Activated gamma-delta T cell treated with Interleukin-2 at 50 U/mL for 16 hours (primary cell): ENCODE measurements at places on chromosomes 12 and 14.
A peak's percentile ranks its signal among the peaks of the same experiment; 100 is the strongest.

- DNase-seq = no peak
Measured at GRCh38 chr12:105641749-105642148, 311.3 kb downstream of the C12orf75 start.

DNA sequence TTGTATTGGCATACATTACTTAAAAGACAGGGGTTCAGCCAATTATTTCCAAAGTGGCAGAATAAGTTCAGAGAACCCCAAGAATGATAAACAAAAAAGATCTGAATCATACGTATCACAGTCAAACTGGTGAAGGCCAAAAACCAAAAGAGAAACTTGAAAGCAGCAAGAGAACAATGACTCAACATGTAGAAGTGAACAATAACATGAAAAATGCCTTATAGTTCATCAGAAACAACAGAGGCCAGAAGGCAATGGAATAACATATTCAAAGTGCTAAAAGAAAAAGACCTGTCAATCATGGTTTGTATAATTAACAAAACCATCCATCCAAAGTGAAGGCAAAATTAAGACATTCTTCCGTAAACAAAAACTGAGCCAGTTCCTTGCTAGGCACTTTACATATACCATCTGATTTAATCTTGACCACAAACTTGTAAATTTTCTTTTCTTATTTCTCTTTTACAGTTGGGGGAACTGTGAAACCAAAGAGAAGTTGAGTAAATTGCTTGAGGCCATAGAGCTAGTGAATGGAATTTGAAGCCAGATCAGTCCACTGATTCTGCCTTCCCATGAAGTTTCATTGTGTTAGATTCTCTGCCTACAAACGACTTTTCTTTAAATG is 232.1 kb upstream of the SEL1L start:
- DNase-seq = no peak

DNA sequence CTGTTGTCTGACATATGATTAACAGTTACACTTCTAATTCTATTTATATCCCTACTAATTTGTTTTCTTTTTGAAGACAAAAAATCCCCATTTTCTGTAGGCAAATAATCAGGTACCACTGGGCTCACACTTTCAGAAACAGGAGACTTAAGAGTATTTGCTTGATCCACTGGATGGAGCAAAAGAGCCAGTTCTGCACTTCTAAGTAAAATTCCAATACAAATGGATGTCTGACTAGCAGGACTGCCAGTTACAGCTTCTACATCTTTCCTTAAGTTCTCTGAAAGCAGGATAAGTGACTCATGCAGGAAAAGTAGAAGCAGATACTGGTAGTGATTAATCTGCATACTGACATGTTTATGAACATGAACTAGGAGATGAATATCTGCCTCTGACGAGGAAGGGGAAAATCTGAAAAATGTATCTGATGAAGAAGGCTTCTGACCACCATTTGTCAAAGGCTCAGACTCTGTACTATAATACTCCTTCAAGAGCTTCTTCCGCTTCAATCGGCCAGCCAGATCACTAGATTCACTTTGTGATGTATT is 73.8 kb upstream of the ANKS1B start:
- no peak for DNase-seq

DNA sequence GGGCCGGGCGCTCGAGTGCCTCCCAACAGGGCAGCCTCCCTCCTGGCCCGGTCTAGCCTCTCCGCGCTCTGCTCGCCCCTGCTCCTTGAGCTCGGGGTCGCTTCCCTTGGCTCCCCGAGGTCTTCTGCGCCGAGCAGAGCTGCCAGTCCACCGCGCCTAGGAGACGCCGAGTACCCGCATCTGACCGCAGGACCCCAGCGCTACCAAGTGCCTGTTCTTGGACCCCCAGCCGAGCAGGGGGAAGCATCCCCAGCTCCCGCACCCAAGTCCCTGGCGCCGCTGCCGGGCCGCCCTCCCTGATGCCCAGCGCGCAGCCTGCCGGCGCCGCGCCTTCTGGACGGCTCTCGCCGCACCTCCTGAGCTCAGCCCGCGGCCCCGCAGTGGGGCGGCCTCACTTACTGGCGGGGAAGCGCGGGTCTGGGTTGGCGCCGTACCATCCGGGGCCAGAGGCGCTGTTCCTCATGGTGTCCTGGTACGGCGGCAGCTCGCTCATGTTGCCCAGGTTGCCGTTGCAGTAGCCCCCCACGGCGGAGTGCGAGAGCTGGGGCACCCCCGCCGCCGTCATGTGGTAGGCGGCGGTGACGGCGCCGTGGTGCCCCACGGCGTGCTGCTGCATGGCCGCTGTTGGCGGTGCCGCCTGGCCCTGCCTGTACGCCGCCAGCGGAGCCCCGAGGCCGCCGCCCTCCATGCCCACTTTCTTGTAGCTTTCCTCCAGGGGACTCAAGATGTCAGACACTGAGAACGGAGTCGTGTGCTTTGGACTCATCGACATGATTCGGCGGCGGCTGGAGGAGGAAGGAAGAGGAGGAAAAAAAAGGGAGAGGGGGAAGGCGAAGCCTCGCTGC is 1.2 kb downstream of the NKX2-1 start:
- DNase-seq = no peak

GRCh38 chr12:2529807-2530206 is 265.0 kb upstream of the FKBP4 start:
- no peak for DNase-seq

- no peak for DNase-seq
Measured at GRCh38 chr14:64195199-64195598, 99.0 kb downstream of the ESR2 start.

DNA sequence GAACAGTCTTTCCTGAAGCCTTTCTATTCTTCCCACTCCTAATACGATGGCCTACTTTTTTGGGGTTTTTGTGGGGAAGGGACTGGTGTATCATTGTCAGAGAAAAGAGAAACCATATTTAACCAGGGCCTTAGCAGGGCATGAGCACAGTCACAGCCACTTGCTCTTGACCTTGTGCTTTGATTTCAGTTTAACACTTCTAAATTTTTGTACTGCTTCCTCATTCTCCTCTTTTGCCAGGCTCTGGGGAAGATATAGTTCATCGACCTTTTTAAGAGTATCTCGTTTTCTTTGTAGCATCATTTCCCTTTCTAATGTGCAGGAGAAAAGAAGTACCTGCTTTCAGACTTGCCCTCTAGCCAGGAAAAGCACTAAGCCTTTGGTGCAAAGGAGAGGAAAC is 2.2 kb downstream of the ZBTB1 start:
- DNase-seq = no peak

- DNase-seq = no peak
Measured at GRCh38 chr12:7837366-7837765, 35.3 kb downstream of the SLC2A14 start.

GRCh38 chr12:8953773-8954402 is 4.4 kb upstream of the M6PR start:
- DNase-seq = peak; percentile 46

DNA sequence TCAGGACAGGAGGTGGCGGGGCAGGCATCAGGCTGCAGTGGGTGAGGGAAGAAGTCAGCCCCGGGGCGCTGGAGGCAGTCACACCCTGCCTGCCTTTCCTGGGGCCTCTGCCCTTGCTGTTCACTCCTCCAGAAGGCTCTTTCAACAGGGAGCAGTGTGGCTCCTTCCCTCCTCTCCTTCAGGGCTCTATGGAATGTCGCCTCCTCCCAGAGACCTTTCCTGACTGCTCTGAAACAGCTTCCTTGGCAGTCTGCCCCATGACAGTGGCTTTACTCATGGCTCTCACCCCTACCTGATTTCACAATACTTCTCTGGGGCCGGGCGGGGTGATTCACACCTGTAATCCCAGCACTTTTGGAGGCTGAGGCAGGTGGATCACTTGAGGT is 7.1 kb downstream of the RHOF start:
- peak; percentile 54 for DNase-seq

- no peak for DNase-seq
Measured at GRCh38 chr14:69247676-69248440, 12.1 kb upstream of the GALNT16 start.

DNA sequence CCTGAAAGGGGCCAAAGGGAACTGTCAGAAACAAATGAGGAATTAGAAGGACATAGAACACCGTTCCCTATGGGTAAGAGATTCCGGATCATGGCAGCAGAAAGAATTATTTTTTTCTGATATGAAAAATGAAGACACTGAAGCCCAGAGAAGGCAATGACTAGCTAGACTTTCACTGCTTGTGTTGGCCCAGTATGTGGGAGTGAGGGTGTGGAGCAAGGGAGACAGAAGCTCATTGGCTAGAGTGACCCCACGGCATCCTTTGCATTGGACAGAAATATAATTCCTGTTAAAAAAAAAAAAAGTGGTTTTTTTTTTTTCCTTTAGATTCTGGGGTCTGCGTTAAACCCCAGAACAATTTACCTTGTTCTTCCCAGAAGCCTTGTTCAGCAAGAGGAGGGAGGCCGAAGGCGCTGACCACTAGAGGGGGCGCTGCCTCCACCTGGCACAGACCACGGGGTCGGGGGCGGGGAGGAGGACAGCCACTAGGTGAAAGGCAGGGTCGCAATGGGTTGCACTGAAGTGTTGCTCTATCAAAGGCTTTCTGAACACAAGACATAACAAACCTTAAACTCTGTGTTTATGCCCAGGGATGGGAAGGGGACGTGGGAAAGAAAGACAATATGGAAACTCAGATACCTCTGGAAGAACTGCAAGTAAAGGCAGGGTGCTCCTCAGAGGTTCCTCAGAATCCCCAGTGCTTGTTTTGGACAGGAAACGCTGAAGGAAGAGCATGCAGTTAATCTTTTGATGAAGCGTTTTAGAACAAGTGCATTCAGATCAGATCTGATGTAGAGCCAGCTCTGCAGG is 156.8 kb downstream of the KCNA5 start:
- no peak for DNase-seq

DNA sequence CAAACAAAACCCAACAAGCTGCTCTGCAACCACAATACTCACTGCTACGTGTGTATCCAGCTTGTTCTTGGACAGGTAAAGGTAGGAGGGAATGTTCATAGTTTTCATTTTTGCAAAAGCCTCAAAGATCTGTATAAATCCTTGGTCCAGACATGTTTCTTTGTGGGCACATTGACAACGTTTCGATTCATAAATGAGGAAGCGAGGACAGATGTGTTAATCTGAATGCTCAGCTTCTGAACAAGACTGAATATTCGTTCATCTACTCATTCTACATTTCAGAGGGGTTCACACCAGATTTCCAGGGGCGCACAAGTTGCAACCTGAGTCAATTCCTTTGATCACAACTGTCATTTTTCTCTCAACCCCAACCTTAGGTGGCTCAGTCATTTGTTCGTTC is 134.4 kb downstream of the LLPH start:
- DNase-seq = no peak

GRCh38 chr12:75721796-75722195 is 210.4 kb upstream of the KRR1 start:
- no peak for DNase-seq

DNA sequence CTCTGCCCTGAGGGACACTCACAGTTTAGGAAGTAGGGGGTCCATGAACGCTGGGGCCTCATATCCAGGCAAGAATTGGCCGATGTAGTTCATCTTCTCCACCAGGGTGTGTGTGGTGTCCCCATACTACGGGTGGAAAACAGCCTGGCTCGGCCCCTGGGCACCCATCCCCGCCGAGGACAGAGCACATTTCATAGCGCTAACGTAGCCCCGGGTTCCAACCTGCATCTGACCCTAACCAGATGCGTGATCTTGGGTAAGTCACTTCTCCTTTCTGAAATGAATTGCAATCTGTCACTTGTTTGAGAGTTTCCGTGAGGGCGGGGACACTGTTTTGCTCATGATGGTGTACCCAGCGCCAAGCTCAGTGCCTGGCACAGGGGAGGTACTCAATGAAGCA is 9.0 kb downstream of the HPD start:
- DNase-seq = no peak

- DNase-seq = no peak
Measured at GRCh38 chr12:63909746-63910145, 65.2 kb downstream of the SRGAP1 start.

GRCh38 chr12:120703311-120703942 is 6.8 kb upstream of the UNC119B start:
- DNase-seq = no peak

DNA sequence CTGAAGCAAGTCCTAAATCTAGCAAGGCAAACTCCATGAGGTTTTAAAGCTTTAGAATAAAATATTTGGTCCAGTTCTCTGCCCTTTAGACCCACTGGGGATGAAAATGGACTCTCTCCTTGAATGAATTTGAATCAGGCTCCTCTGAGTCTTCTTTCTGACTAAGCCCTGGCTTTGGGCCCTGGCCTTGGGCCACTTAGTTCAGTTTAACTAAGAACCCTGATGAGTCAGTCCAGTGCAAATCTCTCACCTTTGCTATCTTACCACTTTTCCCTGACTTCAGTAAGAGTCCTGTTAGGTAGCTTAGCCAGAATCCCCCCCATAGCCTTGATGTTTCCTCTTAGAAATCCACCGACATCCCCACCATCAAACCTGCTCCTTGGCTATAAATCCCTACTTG is 427.5 kb downstream of the SNAPC1 start:
- no peak for DNase-seq

- DNase-seq = no peak
Measured at GRCh38 chr14:77523109-77523508, 24.5 kb upstream of the ISM2 start.

- no peak for DNase-seq
Measured at GRCh38 chr14:103434868-103435442, 49.7 kb downstream of the MARK3 start.

DNA sequence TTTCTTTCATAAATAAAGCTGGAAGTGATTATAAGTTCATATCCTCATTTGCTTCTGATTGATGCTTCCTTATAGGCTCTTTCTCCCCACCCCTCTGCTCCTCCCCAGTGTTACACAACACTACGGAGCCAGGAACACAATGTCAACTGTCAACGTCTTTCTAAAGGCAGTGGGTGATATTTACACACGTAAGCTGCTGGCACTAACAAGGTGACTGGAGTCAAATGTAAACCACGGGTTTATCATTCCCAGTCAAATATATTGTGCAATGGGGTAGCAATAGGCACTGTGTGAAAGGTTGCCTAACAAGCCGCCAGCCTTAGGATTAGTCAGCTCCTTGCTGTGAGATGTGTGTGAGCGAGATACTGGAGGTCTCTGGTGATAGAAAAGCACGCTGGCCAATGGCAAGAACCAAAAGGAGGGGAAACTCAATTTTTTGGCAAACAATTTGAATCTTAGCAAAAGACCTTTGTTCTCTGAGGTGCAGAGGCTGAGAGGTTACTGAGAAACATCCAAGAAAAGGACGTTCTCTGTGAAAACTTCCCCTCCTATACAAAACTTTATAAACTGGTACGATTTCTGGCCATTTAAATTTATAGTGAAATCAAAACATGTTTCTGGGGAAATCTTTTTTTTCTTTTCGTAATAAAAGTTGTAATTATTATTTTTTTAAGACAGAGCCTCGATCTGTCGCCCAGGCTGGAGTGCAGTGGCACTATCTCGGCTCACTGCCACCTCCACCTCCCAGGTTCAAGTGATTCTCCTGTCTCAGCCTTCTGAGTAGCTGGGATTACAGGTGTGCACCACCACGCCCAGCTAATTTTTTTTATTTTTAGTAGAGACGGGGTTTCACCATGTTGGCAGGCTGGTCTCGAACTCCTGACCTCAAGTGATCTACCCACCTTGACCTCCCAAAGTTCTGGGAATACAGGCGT is 22.3 kb upstream of the HECTD1 start:
- no peak for DNase-seq

- no peak for DNase-seq
Measured at GRCh38 chr12:29082522-29082921, 66.6 kb upstream of the FAR2 start.
